ENCODE measurements at places on chromosomes 1 and 21.

DNA sequence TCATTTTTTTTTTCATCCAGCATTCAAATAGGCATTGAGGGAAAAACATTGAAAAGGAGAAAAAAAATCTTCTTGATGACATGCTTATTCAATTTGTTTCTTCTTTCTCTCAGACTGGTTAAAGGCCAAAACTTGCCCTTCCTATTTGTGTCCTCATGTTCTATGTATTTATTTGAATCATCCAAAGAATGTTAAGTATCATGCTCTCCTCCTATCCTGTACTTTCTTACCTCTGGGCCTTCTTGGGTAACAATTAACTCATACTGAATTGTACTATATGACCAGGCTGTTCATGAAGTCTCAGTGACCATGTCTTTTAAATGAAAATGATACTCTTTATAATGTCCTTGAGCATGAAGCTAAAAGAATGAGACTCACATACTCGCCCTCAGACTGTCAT is 36.5 kb upstream of the DENND1B start:
- no peak for DNase-seq

- no peak for DNase-seq
Observed at GRCh38 chr1:58060559-58061170, 485.9 kb downstream of the OMA1 start.

GRCh38 chr1:177620636-177621190 is 349.1 kb downstream of the SEC16B start:
- DNase-seq: no peak

DNA sequence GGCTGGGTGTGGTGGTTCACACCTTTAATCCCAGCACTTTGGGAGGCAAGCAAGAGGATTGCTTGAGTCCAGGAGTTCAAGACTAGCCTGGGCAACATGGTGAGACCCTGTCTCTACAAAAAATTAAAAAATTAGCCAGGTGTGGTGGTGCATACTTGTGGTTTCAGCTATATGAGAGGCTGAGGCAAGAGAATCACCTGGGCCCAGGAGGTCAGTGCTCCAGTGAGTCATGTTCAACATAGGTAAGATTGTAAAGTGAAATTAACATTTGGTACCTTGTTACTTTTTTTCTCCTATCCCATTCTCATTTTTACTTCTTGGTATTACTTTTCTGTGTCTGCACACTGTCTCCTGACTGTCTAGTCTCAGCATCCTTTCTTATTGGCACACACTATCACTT is 19.0 kb downstream of the MAGI3 start:
- no peak for DNase-seq

DNA sequence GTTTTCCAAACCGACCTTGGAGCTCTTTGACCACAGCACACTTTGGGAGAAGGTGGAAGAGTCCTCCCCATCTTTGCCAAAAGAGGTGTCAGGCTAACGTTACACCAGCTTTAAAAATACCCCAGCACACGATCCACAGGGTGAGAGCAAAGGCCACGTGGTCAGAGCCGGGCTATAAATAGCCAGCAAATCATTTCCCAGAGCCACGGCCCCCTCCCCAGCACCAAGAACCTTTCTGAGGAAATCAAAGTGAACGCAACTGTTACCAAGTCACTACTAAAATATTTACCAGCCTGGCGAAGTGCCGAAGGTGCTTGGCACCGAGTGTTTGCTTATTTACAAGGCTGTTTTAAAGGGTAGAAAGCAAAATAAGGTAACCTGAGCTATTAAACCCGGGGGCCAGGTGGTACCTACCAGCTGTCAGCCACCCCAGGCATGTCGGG is 72.4 kb downstream of the CASZ1 start:
- no peak for DNase-seq

DNA sequence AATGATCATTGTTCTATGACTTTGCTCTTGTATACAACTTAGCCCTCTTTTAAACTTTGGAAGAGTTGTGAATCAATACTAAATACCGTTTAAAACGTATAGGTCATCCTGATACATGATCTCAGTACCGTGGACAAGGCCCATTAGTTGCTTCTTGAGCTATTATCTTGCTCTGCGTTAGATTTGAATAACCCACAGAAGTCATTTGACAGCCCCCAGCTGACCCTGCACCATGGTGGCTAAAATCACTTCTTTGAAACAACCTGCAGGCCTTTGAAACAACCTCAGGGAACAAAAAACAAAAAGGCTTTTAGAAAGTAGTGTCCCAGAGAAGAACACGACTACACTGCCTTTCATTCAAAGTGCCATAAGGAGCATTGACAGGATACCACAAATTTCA is 473.0 kb upstream of the ADGRL2 start:
- DNase-seq: no peak

- no peak for DNase-seq
Observed at GRCh38 chr1:111911776-111912515, 77.5 kb downstream of the KCND3 start.

DNA sequence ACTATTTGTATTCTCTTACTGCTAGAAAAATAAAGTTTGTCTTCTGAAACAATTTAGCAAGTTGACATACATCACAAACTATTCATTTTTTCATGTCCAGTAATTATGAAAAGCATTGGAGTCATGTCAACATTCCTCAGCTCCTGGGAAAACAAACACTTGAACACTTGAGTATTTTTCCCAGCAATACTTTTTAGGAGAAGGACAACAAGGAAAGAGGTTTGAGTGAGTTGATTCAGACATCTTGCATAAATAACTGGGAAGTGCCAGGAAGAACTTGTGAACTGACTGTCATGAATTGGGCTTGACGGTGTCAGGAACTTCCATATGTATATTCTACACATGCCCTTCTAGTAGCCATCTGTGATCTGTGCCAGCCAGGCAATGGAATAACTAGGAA is 195.6 kb downstream of the HMCN1 start:
- no peak for DNase-seq

DNA sequence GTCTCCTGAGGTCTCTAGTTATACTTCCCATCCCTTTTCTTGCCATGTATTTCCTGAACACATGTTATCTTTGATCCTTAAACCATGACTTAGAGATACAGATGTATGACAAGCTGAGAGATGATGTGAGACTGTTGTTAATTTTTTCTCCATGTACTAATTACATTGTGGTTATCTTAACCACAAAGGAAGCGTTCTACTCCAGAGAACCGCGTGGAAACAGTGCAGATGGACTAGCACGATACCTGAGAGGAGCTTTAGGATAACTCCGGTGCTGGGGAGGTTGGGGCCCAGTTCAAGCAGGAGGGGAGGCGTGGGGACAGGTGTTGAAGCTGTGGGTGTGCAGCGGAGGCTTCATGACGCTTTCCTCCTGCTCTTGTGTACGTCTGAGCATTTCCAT is 17.5 kb downstream of the PDE9A start:
- no peak for DNase-seq

DNA sequence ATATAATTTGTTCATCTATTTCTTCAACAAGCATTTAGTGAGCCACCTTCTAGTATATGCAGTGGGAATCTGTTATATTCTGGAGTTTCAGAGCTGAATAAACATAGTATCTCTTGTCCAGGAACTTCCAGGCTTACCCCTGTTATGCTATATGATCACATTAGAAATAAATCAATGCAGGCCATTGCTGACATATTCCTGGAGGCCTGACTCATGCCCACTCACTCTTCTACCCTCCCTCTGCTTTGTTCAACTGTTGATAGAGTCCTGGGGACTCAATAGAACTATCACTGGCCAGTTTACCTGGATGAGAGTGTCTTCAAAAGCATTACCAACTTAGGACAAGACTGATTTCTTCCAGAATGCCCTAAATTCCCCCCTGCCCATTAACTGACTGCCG is 29.3 kb upstream of the SRSF10 start:
- no peak for DNase-seq

- no peak for DNase-seq
Observed at GRCh38 chr1:90127288-90127953, 132.5 kb downstream of the ZNF326 start.

GRCh38 chr1:173365341-173365740 is 111.8 kb upstream of the PRDX6 start:
- no peak for DNase-seq

DNA sequence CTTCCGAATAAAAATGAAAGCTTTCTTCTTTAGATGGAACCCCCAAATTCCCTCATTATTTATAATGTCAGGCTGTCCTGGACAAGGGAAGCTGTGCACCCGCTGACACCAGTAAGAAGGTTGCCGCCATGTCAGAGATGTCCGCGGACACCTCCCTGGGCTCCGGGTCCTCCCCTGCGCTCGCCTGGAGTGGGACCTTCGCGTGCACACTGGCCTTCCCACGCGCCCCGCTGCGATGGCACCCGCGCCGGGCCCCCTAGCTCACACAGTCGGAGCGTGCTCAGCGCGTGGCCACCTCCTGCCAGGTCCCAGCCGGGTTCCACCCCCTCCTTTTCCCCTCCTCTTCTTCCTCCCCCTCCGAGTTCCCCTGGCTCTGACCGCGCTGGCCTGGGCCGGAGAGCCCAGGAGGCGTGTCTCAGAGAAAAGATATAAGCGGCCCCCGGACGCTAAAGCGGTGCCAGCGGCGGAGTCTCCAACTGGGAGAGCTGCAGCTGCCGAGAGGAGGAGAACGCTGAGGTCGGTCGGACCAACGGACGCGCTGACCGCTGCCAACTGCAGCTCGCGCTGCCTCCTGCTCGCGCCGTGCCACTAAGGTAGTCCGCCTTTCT is at the start of gene G0S2:
TSS of gene G0S2 (plus strand) at position 456 of the 608 bp plus-strand sequence. CDS start 273 bp downstream, outside the sequence.
- DNase-seq: no peak

DNA sequence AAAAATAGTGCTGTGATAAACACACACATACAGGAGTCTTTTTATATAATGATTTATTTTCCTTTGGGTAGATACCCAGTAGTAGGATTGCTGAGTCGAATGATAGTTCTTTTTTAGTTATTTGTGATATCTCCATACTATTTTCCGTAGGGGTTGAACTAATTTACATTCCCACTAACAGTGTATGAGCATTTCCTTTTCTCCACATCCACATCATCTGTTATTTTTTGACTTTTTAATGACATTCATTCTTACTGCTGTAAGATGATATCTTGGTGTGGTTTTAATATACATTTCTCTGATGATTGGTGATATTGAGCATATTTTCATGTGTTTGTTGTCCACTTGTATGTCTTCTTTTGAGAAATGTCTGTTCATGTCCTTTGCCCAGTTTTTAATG is 78.3 kb downstream of the NIBAN1 start:
- DNase-seq: no peak
